Hepatocyte (in vitro differentiated cells): ENCODE measurements at places on chromosomes 13 and 19. TPM values are rescaled to one million over a fixed set of nuclear protein-coding genes. Genes with fewer than 3 reads are reported as not detected.

The MIPEP gene
- polyA plus RNA-seq, result 17.1 and 19.2 TPM in 2 replicates

The ATP8B3 gene
- 2.4 and 3.1 TPM in 2 replicates for polyA plus RNA-seq

The GNA15 gene
- polyA plus RNA-seq, result 0.29 and 0.45 TPM in 2 replicates

The ZNF730 gene
- 1.5 and 2.1 TPM in 2 replicates for polyA plus RNA-seq

GRCh38 chr19:46299004-46299509 lies 2.2 kb downstream of the HIF3A start:
- peak; percentile 98 for DNase-seq

- DNase-seq, result no peak
Observed at GRCh38 chr13:28421676-28422410, 73.1 kb downstream of the FLT1 start.

DNA sequence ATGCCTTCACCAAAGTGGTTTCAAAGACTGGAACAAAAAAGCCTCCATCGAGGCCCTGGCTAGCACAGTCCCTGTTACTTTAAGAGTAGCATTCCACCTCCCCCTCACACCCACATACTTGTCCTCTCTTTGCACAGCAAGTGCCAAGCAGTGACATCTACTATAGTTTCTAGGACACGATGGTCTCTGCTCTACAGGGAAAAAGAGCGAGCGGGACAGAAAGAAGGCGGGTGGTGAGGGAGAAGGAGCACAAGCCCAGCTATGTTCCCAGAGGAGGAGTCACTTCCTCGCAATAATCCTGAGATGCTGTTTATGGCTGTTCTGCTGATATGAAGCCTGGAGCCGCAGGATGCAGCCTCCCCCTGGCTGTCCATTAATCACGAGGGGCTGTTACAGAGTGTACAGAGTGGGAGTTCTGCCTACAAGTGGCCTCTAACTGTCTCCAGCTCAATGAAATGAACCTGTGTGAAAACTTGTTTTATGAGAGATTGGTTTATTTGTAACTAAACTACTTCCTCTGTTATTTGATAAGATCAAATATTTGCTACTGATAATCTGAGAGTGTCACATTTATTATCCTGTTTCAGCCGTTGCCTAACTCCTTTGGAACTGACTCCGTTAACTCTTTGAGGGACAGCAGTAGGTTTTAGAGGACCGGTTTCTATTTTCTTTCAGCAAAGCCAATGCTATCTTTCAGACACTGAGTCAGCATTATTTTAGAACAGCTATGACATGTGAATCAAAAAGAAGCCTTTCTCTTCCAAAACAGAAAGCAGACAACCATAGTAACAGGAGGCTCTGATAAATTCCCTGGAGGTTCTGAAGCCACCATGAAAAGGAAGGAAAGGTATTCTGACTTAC lies 208.0 kb downstream of the SPRY2 start:
- peak; percentile 83 for DNase-seq

DNA sequence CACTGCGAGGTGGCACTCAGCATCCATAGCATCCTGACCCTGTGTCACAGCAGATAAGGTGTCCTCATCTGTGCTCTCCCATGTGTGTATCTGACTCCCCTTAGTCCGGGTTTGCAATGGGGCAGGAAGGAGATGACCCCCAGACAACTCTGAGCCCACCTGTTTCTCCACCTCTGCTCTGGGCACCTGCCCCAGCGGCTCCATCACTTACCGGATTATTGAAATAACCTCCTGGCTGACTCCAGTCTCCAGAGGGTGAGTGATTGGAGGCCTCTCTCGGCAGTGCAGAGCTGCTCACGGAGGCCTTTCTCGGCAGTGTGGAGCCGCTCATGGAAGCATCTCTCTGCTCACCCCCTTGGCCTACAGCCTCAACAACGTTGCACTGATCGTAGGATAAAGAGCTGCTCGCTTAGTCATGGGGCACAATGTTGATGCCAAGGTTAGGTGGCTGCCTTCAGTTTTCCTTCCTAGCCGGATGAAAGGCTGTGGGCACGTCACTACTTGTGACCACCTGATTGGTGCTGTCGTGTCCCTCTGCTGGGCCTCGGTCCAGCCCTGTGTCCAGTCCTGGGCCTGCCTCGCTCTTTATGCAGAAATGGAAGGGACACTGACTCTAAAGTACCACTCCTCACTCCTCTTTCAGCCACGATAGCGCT lies 67.6 kb downstream of the TEX29 start:
- no peak for DNase-seq

GRCh38 chr19:8505680-8506401 lies 3.4 kb upstream of the PRAM1 start:
- peak; percentile 89 for DNase-seq

DNA sequence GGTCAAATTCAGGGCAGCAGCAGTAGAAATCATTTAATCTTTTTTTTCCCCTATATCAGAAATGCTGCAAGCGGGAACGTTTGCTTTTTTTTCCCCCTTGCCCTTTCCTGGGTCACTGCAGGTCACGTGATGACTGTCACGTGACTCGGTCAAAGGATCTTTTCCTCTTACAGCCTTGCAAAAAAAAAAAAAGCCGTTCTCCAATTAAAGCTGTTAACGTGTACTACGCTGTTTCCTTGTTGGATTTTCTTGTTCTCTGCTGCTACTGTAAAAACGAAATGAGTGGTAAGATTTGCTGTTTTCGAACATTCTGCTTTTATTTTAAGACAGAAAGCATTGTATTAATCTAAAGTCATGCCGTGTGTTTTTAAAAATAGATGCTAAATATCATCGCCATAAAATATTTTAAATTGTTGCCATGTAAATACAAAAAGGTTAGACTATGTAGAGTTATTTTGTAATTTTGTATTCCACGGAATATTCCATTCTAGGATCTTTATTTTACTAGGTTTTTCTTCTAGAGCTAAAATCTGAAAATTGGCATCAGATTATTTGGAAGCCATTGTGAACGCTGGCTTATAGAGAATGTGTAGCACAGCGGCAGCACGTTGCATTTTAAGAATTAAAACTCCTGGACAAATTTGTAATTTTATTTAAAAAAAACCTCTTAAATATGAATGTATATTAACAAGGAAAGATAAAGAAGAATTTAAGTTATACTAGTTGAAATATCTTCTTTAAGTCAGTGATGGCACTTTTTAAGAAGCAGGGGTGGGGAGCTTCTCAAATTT lies 109.8 kb upstream of the MLNR start:
- peak; percentile 94 for DNase-seq

DNA sequence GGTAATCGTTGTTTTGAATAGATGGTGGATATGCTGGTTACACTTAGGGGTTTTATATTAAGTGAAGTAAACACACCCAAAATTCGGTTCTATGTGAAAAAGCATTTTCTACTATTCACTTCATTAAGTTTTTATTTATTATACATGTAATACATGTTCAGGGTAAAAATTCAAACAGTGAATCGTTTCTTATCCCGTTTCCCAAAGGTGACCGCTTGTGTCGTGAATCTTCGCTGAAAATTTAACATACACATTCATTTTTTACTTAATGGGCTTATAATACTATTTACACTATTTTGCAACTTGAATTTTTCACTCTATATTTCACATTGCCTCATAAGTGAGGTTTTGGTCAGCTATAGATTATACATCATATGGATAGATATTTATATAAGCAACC lies 24.5 kb downstream of the IPO5 start:
- DNase-seq, result no peak

GRCh38 chr19:2180114-2180513 lies 16.4 kb downstream of the DOT1L start:
- DNase-seq, result no peak
